Stimulated activated CD4-positive, alpha-beta T cell treated with anti-CD3 and anti-CD28 coated beads, Interleukin-12 subunit alpha, Interleukin-12 subunit beta, amount 100 ng/mL, for 4 hours (primary cell): ENCODE measurements at places on chromosomes 5 and 9.

DNA sequence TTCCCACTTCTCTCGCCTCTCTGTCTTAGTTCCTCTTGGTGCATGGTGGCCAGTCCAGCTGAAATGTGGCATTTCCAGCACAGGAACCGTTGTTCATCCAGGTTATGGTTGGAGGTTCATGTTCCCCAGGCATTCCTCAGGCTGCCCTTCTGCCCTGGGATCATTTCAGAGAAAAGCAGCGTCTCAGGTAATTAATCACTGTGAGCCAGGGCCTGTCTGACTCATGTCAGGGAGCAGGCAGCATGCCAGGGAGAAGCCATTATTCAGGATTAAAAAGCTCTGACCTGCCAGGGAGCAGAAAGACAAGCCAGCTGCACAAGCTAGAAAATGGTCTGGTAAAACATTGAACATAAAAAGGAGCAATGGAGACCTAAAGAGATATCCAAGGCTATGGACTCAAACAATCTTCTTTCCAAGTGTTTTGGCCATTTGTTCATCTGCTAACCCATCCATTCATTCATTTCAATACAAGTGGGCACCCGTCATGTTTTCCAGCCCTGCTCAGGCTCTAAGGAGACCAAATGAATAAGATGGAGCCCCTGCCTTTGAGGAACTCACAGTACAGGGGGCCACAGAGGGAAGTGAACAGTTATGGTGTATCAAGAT lies 241.4 kb downstream of the DRD1 start:
- DNase-seq = no peak

GRCh38 chr5:123585871-123586270 lies 73.9 kb downstream of the CSNK1G3 start:
- no peak for DNase-seq

DNA sequence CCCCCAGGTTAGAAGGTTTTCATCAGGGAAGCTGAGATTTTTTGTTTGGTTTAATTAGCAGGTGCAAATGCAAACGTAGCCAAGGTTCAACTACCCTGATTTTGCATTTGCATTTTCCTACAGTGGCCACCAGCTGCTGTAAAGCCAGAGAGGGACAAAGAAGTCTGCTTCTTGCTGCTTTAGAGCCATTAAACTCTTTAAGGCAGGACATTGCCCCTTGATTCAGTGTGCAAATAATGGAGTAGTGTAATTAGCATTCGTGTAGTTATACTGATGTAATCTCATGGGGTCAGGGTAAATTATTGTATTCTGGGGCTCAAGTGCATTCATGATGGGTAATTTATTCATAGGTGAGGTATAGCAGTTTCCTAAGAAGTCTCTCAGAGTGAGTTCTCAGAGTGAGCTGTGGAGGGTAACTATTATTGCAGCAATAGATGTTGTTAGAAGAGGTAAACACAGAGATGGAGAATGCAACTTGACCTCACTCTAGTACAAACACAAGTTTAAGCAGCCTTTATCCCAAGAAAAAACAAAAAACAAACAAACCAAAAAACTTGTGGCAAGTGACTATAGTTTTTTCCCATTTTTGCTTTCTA lies 526.5 kb downstream of the KIF4B start:
- no peak for DNase-seq

- DNase-seq = no peak
Observed at GRCh38 chr9:74901001-74901400, 13.3 kb upstream of the TRPM6 start.

GRCh38 chr9:130616451-130616850 lies 37.1 kb downstream of the FUBP3 start:
- DNase-seq = no peak

GRCh38 chr5:84088996-84089395 lies 295.7 kb downstream of the EDIL3 start:
- DNase-seq = no peak

DNA sequence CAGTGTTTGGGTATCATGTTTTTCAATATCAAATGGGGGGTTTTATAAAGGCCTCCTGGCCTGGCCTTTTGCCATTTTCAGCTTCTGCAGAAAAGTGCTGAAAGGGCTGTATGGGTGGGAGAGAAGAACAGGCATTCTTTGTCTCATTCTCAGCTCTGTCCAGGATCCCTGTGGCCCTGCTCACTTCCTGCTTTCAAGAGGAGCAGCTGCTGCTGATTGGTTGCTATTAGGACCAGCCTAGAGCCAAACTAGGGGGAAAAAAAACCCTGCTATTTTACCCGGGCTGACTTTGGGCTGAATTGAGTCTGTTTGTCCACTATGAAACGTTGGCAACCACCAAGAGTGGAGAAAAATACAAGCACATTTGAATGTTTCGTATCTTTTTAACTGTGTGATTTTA lies 117.1 kb downstream of the CMYA5 start:
- DNase-seq = no peak
